ENCODE measurements at places on chromosomes 6 and 20. TPM values are rescaled to one million over a fixed set of nuclear protein-coding genes. Genes with fewer than 3 reads are reported as not detected.

The NUS1 gene
- total RNA-seq: 33.4 TPM

The SLC17A1 gene
- total RNA-seq: not detected

The CASS4 gene
- 0.09 TPM for total RNA-seq

The IRF4 gene
- 0.53 TPM for total RNA-seq

All from neural progenitor cell (in vitro differentiated cells).